Stimulated activated CD8-positive, alpha-beta memory T cell treated with anti-CD3 and anti-CD28 coated beads, Interleukin-4, amount 100 ng/mL, for 1 hour (primary cell): ENCODE measurements at places on chromosomes 5 and 9.

GRCh38 chr5:139904816-139905661, 109.4 kb downstream of the PSD2 start:
- no peak for DNase-seq

DNA sequence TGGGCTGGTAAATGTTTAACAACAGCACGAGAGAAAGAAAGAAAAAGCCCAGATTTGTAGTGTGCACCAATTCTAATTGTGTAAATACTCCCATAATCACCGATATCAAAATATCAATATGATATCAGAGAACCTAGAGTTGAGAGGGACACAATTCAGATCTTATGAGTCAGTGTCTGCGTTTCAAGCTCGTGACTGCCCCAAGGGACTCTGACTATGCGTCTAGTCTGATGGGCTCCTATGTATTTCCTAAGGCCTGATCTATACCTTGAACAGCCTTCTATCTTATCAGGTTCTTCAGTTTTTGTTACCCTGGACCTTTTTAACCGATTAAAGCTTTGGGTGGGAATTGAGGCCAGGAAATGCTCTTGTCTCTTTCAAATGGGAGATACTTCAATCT, 243.0 kb upstream of the SLC24A2 start:
- no peak for DNase-seq

GRCh38 chr9:113631137-113631765, 167.7 kb downstream of the RGS3 start:
- no peak for DNase-seq

- DNase-seq, result no peak
Observed at GRCh38 chr9:17669206-17669605, 90.3 kb downstream of the SH3GL2 start.

GRCh38 chr9:118091226-118091625, 387.0 kb downstream of the TLR4 start:
- no peak for DNase-seq

- no peak for DNase-seq
Observed at GRCh38 chr5:100472091-100472490, 63.1 kb upstream of the FAM174A start.

DNA sequence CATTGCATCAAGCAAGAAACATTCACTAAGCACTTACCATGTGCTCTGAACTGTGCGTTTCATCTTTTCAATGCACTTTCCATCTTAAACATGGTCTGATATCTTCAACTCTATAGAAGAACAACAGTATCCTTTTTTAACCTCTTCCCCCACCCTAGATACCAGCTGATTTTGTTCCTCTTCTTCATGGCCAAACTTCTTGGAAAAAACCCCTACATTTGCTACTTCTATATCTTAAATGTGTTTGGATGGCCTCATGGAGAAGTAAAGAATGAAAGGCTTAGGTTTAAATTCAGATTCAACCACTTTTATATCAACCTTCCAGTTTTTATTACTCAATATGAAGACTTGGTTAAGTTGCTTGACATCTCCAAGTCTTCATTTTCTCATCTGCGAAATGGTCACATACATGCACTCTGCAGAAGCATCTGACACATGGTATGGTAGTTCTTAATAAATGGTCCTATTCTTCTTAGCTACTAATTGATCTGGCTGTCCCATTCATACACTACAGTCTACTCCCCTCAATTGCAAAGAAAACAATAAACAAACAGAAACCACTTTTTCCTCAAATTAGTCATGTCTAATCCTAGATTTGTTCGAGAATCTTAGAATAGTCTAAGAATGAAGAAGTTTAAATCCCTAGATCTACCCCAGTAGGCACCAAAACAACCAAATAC, 59.4 kb downstream of the FYB1 start:
- no peak for DNase-seq

DNA sequence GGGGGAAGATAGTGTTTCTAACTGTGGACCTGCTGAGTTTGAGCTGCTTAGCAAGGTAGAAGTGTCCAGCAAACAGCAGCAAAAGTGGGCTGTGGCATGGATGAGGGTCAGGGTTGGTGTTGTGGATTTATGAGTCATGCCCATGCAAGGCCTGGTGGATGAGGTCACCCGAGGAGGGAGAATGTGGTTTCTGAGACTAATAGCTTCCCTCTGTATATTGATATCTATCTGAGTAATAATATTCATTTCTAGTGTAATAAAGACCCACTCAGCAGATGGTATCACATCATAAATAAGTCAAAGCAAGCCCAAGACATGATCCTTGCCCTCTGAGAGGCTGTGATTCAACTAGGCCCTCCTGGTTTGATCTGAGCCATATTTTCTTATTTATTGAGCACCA, 597.8 kb upstream of the CLINT1 start:
- DNase-seq, result no peak

DNA sequence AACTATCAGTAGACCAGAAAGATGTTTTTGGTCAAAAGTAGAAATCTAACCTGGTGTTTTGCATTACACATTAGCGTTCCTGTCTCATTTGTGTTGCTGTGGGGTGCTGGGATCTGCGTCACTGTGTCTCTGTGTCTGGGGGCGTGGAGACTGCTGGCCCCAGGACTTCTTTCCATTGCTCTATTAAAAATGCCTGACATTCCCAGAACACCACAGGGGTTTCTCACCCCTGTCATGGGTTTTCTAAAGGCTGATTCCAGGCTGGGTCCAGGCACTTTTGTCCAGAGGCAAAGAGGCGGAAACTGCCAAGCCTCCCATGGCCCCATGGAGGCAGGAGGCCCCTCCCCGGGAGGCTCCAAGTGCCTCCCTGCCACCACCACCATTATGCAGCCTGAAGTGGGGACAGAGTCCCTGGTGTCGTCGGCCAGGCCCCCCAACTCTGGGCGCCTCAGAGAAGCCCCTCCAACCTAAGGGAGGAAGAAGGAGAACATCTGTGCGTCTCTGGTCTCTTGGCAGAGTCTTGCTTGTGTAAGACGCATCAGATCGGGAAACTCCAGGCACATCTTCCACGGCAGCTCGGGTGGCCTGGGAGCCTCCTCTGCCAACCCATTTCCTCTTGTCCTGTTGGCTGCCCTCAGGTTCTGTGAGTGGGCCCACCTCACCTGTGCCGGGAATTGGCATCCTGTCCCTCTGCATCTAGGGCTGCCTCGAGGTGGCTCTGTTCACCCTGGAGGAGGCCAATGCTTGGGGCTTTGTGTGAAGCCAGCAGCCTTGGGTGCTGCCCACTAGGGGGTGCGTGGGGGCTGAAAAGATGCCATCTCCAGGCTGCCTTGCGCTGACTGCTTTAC, 13.8 kb upstream of the PLEKHG4B start:
- no peak for DNase-seq

DNA sequence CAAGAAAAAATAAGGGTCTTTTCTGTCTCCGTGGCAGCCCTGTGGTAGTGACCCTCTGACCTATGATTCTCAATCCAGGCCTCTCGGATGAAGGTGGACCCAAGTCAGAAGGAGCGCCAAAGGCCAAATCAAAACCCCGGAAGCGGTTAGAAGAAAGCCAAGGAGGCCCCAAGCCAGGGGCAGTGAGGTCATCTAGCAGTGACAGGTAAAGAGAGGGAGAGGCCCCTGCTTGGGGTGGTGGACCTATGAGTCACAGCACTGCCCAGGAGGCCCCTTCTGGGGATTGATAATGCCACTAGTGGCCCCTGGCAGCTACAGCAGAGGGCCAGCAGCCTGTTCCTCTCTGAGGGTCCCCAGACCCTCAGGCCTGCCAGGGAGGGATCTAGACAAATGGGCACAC, 6.4 kb upstream of the SLC2A8 start:
- DNase-seq, result no peak

DNA sequence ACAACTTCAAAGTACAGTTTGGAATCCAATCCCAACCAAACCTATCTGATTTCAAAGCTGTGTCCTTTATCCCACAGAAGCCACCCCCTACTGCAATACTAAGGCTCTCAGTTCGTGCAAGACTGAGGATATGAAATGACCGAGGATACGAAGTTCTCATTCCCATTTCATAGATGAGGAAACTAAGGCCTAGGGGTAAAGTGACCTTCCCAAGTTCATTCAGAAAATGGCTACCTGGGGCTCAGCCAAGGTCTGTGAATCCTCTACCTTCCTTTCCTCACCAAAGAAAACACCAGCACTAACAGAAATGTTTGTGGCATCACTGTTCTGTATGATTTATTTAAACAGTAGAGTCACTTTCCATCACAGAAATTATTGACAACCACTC, 5.4 kb downstream of the KIAA1191 start:
- no peak for DNase-seq

DNA sequence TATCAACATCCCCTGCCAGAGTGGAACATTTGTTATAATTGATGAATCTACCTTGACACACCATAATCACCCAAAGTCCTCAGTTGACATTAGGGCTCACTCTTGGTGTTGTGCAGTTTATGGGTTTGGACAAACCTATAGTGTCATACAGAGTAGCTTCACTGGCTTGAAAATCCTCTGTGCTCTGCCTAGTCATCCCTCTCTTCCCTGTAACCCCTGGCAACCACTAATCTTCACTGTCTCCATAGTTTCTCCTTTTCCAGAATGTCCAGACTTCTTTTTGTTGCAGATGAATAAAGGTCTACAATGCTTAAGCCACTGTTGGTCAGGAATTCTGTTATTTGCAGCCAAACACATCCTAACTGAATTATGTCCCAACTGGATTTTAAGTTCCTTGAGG, 22.5 kb upstream of the SUB1 start:
- no peak for DNase-seq

GRCh38 chr5:15105799-15106393, 234.3 kb upstream of the ANKH start:
- no peak for DNase-seq

DNA sequence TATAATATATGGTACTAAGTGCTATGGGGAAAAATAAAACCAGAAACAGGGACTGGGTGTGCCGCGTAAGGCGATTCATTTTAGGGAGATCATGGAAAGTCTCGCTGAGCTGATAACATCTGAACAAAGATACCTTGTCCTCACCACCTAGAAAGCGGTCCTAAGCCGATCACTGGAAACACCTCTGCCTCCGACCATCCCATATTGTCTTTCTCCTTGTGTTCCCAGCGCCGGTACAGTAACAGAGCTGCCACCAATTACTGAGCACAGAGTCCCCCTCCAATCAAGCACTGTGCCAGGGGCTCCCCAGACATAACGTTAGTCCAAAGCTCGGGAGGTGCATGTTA, 704 bp downstream of the CCDC112 start:
- DNase-seq, result no peak

- no peak for DNase-seq
Observed at GRCh38 chr9:93864032-93864431, 91.1 kb downstream of the BARX1 start.

DNA sequence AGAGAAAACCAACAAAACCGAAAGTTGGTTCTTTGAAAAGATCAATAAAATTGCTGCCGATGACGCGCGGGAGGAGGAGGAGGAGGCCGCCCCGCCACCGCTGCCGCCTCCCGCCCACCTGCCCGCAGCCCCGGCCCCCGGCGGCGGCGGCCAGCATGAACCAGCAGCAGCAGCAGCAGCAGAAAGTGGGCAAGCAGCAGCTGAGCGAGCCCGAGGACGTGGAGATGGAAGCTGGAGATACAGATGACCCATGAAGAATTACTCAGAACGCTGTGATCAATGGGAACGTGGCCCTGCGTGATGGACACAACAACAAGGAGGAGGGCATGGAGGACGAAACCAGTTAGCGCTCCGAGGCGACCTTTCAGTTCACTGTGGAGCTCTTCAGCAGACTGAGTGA, 53.9 kb upstream of the EFNA5 start:
- no peak for DNase-seq

- no peak for DNase-seq
Observed at GRCh38 chr5:127961763-127962145, 121.8 kb upstream of the SLC12A2 start.

DNA sequence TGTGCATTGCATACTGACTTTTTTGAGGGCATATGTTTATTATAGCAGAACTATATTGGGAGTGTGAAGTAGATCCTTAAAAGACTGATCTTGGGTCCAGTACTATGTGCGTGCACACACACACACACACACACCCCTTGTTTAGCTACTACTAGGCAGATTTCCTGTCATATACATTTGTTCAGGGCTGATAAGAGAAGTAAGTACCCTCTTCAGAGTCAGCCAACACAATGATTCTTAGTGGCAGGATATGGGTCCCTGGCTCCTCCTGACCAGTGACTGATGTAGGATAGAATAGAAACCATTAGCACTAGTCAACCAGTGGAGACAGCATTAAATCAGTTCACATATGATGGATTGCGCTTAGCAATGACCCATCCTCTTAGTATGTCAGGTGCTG, 76.2 kb upstream of the MIER3 start:
- no peak for DNase-seq

DNA sequence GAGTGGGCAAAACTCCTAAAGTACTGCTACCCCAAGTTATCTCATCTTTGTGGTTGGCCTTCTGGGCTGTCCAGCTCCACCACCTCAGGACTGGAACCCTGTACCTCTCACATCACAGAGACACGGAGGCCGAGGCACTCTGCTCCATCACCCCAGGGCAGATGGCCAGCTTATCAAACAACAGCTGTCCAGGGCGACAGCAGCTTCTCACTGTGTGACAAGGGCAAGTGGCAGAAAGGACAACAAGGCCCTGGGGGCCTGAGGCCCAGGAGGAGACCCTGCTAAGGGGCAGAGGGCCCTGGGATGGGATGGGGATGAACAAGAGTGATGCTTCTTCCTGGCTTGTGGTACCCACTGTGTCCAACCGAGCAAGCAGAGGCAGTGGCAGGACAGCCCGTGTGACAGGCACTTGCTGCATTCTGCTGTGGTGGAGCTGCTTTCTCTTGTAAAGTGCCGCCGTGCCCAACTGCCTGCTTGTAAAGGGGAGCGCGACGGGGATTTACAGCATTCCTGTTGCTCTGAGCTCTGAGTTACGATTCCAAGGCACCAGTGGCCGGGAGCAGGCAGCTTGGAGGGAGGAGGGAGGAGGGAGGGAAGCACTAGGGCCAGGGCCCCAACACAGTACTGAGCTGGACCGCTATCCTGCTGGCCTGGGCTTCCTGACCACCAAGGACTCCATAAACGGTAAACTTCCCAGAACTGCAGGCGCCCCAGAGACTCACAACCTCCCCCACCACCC, 71.2 kb downstream of the SHB start:
- DNase-seq, result no peak

DNA sequence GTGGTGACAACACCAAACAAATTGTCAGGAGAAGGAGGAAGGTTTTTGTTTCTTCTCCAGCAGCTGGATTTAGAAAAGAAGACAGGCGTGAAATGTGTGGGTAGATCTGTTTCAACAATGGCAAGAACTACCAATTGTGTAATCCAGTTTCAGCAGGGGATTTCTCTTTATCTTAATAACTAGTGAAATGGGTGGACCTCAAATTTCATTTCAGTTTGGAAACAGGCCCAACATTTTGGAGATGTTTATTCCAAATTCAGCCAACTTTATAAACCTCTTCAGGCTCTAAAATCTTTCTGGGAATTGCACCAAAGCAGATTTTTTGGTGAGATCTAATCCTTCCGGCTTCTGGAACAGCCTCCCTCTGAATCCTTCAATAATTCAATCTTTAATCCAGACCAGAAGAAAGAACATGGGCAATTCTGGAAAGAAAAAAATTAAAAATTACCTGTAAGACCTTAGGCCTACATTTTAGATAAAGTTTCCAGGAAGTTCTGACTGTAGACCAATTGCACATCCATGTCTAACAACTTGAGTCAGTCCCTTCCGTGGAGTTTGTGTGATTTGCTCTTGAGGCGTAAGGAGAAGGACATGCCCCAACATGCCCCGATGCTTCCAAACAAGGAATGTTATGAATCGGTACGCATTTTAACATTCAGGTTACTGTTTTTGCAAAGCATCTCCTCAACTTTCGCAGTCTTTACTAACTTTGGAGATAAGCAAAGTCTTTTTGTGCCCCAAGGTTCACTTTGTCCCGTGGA, 423.6 kb downstream of the IRX1 start:
- DNase-seq, result no peak

- no peak for DNase-seq
Observed at GRCh38 chr5:32526810-32527209, 58.5 kb upstream of the SUB1 start.

GRCh38 chr9:82668689-82669199, 394.2 kb downstream of the RASEF start:
- no peak for DNase-seq
